ENCODE measurements at places on chromosomes 5 and 9. TPM values are rescaled to one million over a fixed set of nuclear protein-coding genes. Genes with fewer than 3 reads are reported as not detected.

Gene CYSRT1
- total RNA-seq = 1.6 TPM

Gene BHMT2
- total RNA-seq = not detected

Gene IL11RA
- 0.68 TPM for total RNA-seq

Gene NPM1
- total RNA-seq = 1,593 TPM

Gene PCA3
- not detected for total RNA-seq

Measured in nasal cavity respiratory epithelium epithelial cell of viscerocranial mucosa (primary cell).